Osteoblast (primary cell): ENCODE measurements at places on chromosomes 11 and 22. TPM values are rescaled to one million over a fixed set of nuclear protein-coding genes. Genes with fewer than 3 reads are reported as not detected.

The PIK3IP1 gene
- total RNA-seq = 31.5 and 40.1 TPM in 2 replicates

The OR52N4 gene
- total RNA-seq = not detected in 2 replicates

The ABCG4 gene
- total RNA-seq = under 0.01 TPM in 1 of 2 replicates, not detected in the other

The GALNT18 gene
- 3.2 and 4.7 TPM in 2 replicates for total RNA-seq

The OR10S1 gene
- total RNA-seq = not detected in 2 replicates

DNA sequence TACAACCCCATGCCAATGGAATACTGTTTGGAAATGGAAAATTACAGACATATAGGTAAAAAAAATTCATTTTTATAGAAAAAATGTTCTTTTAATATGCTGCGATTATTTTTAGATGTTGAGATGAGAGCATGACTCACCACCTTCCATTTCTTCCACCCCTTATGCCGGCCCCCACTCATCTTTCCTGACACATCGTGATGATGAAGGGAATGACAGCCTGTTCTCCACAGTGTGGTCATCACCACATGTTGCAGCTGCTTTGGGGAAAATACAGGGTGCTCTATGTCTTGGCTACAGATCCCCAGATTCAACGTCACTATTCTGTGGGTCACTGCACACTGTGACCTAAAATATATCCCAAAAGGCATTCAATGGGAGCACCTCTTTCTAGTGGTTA, 916.2 kb downstream of the METTL15 start:
- DNase-seq = no peak

GRCh38 chr11:117381481-117382387, 54.1 kb downstream of the CEP164 start:
- DNase-seq = peak; percentile 61

GRCh38 chr11:27455667-27456066, 16.9 kb downstream of the LGR4 start:
- DNase-seq = no peak

GRCh38 chr22:17703811-17704210, 65.3 kb downstream of the BCL2L13 start:
- DNase-seq = no peak

DNA sequence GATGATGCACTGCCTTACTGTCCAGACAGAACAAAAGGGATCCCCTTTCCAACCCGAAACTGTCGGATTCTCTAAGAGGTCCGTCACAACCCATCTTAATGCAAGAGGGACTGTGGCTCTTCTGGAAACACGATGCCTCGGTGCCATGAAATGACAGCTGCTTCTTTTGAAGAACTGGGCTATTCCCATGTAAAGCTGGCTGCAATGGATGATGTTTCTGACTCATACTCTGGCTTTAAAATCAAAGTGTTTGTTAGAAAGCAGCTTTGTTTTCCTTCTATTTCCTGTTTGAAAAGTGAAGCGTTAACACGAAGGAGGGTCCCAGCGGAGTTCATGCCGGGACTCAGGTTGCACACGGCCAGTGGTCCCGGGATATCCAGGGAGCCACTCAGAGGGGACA, 3.1 kb downstream of the TP53AIP1 start:
- DNase-seq = peak; percentile 58

GRCh38 chr11:12800032-12800671, 125.9 kb downstream of the TEAD1 start:
- peak; percentile 91 for DNase-seq

- DNase-seq = no peak
Measured at GRCh38 chr11:68881320-68881719, 22.3 kb downstream of the MRPL21 start.

- DNase-seq = no peak
Measured at GRCh38 chr11:27402450-27402849, 39.4 kb upstream of the CCDC34 start.

GRCh38 chr22:33162196-33162595, 104.0 kb upstream of the SYN3 start:
- no peak for DNase-seq

DNA sequence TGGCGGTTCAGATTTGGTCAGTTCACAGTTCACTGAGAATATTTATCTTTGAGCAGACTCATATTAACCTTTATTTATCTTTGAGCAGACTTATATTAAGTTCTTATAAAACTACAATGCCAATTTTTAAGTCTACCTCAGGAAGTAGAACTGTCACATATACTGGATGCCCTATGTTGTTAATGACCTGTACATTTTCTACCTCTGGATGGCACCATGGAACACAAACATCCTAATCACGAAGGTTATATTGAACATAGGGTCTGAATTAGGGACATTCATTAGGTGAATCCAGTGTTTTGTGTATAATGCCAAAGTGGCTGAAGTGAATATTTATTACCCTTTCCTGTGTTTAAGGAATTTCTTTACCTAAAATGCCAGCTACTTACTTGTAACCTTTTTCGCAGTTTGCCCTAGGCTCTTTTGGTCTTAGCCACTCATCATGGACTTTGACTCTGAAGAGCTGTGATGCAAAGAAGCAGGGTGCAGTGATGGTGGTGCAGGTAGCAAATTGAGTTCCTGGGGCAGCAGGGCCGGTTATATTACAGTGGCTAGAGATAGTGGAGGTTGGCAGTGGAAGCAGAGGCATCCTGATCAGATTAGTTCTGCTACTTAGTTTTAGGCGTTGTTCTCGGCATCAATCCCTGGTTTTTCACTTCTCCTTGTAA, 71.8 kb downstream of the STIM1 start:
- no peak for DNase-seq

GRCh38 chr22:35462498-35463230, 62.7 kb downstream of the MCM5 start:
- peak; percentile 27 for DNase-seq

- no peak for DNase-seq
Measured at GRCh38 chr11:11072067-11072466, 214.2 kb upstream of the ZBED5 start.

DNA sequence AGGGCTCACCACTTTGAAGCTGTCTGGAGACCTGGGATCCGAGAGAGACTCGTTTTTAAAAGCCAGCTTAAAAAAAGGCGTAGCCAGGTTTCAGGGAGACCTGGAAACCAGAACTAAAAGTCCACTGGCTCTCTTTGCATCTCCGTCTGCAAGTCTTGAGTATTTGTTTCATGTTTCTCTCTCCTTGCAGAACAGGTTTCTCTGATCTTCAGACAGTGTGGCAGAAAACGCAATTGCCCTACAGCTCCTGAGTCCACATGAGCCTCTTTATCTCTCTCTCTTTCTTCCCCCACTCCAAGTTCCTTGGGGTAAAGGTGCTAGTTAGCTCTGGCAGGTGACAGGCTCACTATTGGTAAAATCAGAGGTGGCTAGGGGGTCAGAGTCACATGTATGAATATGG, 67.0 kb upstream of the AMPD3 start:
- DNase-seq = no peak

- no peak for DNase-seq
Measured at GRCh38 chr11:76033699-76034098, 172.6 kb downstream of the WNT11 start.

GRCh38 chr11:115959081-115959486, 454.9 kb upstream of the CADM1 start:
- no peak for DNase-seq

DNA sequence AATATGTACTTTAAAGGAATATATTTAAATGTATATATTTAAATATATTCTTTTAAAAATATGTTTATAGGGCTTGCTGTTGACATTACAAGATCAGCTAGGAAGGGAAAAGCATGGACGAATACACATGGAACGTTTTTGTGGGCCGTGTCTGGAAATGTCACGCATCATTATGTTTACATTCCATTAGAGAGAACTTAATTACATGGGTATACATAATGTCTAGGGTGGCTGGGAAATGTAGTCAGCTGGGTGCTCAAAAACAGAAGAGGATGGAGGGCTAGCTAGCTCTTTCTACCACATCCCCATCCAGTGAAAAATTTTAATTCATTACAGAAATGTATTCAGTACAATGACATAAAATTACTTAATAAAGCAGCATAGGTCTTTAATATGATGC, 371.2 kb downstream of the DYNC2H1 start:
- no peak for DNase-seq

DNA sequence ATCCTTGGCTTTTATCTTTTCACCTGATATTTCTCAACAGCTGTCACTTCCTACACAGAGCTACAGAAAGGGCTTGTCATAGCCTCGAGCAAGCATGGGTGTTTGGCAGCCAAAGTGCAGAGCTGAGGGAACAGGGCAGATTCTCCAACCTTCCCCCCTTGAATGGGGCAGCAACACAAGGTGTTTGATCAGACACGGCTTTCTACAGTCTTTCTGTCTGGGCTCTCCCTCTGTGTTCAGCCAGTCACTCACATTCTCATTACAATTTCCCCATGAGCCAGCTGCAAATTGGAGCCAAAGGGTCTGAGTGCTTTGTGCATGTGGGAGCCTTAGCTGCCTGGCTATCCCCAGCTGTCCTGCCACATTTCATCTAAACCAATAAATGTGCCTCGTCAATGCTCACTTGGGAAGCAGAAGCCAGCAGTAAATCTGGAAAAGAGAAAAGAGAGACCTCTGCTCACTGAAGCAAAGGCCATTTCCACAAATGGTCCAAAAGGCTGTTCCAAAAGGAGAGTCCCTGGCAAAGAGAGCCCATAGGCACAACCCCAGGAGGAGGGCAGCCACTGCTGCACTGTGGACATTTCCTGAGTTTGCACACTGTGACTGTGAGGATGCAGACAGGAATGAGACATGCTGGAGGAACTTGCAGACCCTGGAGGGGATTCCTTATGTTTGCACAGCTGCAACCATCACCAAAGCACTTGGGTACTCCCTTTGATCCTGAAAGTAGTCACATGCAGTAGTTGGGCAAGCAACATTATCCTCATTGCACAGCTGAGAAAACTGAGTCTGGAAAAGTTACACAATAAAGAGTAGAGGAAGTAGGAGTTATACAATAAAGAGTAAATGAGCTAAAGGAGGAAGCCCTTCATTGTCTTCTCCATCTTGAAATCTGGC, 186.8 kb downstream of the FAM181B start:
- DNase-seq = no peak

DNA sequence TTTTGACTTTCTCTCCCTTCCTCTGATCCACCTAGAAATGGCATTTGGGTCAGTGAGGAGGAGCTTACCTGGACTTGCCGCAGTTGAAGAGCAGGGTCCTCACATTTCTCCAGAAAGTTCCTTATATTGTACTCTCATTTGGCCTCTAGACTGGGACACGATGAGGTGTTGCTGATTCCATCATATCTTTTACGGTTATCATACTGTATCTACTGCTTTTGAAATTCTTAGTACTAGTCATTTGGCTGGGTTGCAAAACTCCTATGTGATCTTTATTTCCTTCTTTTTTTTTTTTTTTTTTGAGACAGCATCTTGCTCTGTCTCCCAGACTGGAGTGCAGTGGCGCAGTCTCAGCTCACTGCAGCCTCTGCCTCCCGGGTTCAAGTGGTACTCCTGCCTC, 58.7 kb upstream of the FAM181B start:
- DNase-seq = no peak

GRCh38 chr22:41557401-41558240, 3.2 kb upstream of the CSDC2 start:
- peak; percentile 97 for DNase-seq

DNA sequence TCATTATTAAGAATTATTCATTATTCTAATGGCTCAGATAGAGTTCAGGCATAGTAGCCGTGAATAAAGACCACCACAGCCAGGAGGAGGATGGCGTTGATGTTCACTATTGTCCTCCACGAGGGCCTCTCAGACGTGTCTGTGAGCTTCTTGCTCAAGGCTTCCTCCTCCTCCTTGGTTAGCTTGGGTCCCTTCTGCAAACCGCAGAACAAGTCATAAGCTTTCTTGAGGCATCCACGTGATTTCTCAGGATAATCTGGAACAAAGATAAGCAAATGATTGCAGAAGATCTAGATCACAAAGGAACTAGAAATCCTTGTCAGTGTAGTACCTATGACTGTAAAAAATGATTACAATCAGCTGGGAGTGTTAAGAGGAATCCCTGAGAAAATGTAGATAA, 13.6 kb upstream of the RFPL2 start:
- DNase-seq = no peak

DNA sequence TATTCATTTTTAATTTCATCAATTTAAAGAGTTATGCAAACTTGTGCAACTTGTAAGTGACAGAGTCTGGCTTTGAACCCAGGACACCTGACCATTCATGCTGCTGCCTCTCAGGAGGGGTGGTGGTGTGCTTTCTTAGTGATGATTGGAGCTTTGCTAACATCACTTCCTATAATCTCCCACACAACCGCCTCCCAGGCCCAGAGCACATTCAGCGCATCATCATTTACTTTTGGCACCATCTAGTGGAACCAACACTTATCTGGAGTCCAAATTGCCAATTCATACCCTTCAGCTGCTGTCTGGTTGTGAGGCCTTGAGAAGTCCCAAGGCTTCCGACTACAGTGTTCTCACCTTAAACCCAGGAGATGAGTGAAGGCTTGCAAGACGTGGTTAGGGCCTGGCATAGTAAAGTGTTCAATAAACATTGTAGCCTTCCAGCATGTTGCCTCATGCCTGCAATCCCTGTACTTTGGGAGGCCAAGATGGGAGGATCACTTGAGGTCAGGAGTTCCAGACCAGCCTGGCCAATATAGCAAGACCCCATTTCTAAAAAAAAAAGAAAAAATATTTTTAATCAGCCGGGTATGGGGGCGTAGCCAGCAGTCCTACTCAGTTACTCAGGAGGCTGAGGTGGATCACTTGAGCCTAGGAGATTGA, 1.1 kb upstream of the TTLL1 start:
- DNase-seq = peak; percentile 97

GRCh38 chr22:41513391-41513790, 30.9 kb downstream of the POLR3H start:
- DNase-seq = peak; percentile 88

DNA sequence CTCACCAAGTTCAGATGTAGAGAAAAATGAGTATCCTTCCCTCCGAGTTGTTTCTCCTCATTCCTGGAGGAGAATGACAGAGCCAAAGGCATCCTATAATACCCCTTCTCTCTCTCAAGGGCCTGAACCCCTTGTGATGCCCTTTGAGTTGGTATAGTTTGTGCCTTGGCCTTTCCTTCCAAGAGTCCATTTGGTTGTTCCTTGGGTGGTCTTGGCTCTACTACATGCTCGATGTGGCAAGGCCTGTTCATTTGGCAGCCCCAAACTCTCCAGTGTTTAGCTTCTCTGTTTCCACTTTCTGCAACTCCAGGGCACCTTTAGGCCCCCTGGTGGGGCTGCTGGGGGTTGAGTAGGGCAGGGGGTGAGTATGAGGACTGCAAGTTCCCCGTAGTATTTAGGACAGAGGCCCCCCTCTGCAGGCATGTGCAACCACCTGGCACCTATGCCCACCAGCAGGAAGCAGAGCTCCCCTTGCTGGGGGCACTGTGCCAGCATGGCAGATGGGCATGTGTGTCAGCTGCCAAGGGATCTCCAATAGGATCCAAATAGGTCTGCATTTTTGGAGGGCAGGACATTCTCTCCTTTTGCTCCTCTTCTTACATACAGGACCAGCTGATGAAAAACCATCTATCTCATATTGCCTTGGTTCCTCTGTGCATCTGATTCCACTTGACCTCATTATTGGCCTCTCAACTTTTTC, 217.2 kb upstream of the CADM1 start:
- no peak for DNase-seq
